ENCODE measurements at places on chromosomes 7 and 10.

- DNase-seq = no peak
Measured at GRCh38 chr10:61189912-61190311, 245.9 kb upstream of the RHOBTB1 start.

- no peak for DNase-seq
Measured at GRCh38 chr10:102517553-102517952, 13.8 kb downstream of the SUFU start.

GRCh38 chr10:71423250-71423649, 26.5 kb downstream of the CDH23 start:
- no peak for DNase-seq

- DNase-seq = no peak
Measured at GRCh38 chr10:105073999-105074398, 432.9 kb downstream of the SORCS3 start.

GRCh38 chr7:27194002-27194352, 5.9 kb downstream of the HOXA13 start:
- no peak for DNase-seq

GRCh38 chr10:107692072-107692471, 527.6 kb upstream of the SORCS1 start:
- no peak for DNase-seq

DNA sequence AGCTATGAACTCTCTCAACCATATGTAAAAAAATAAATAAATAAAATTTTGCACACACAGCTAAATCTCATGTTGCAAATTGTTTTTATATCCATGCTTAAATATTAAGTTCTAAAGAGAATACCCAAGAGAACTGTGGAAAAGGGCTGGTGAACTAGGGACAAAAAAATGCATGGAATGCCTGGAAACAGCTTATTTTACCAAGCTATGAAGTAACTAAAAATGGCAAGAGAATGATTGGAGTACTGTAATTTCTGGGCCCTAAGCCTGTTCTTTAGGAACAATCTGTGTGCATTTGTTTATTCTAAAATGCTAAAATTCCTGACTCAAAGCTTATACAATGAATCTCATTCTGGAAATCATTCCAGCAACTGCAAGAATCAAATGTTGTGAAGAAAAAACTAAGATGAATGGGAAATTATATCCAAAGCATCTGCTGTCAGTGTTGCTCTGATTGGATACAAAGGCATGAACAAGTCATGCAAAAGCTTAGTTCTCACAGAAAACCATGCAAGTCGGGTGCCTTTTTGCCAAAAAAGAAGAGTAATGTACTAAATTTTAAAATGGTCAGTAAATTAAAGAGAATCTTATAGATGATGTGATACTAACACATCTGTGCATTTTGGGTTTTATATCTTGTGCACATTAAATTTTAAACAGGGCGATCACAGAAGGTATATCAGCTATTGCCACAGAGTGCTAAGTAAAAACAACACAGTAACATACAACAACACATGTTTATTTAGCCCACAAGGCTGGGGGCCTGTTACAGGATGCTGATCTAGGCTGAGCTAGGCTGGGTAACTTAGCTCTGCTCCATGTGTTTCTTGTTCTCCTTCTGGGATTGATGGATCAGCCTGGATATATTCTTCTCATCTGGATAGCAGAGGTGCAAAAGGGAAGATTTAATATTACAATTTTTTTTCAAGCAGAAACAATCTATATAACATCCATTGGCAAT, 453.5 kb upstream of the SEMA3A start:
- DNase-seq = no peak

DNA sequence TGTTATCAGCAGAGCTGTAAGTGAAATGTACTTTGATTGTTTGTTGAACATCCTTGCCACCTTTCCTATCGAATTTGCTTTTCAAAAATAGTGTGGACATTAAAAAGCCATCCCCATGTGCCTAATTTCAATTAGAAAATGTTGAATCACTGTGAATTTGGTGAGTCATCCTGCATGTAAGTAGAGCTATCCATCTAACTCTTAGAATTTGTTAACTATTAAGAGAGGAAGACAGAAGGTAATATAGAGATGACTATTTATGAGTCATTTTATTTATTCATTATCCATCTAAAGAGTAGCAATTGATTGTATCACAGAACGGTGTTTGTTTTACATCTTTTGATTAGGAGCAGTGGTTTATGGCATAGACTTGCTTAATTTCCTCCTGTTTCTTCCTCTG, 154.7 kb downstream of the MGMT start:
- DNase-seq = no peak

DNA sequence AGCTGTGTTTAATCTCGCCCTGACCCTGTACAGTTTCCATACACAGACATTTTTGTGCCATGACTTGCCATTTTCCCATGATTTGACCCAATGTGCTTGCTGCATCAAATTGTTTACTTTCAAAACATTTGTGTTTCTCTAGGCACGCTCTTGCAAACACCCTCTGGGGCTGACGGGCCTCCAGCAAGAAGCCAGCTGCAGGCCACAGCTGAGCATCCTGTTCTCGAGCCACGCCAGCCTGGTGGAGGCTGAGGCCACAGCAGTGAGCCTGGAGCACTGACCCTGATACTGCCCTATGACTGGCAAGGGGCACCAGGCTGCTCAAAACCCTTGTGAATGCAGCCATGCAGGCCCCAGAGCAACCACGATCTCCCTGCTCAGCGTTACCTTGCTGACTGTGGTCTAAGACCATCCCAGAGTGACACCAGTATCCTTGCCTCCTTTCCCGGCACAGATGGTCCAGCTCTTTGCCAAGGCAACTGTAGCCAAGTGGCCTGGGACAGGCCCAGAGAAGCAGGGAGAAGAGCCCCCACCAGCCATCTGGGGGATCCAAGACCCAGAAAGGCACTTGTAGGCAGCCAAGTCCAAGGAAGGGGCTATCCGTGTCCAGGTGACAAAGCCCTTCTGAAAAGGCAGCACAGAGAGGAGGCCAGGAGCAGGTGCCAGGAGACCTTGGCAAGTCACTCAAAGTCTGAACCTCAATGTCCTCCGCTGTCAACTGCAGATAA, 78.5 kb downstream of the OAT start:
- DNase-seq = no peak

DNA sequence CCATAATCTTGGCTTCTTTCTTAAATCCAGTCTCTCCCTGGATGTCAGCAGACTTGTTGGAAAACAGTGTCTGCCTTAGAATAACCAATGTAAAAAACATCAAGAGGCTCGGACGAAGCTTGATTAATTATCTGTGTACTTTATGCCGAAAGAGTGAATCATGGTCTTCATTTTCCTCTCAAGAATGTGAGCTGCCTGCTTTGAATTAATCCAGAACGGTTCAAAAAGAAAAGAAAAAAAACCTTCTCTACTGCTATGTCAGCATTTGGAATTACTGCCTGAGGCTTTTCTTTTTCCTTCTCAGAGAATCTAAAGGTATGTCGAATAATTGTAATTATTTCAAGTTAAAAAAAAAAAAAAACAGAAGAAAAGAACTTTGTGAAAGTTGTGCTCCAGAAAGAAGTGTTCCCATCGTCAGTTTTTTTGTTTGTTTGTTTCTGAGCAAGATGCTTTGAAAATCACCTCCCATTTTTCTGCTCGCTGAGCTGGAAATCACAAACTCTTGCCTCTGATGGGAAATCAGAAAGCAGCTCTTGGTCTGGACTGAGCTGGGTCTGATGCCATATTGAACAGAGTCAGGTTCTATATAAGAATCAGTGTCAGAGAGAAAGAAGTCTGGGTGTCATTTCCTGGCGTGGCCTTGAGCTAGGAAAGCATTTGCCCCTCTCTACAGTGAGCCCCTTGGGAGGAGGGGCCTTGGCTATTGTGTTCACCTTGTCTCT, 20.2 kb downstream of the PLPP4 start:
- no peak for DNase-seq

- no peak for DNase-seq
Measured at GRCh38 chr7:149692557-149692982, 80.8 kb downstream of the ZNF467 start.

- no peak for DNase-seq
Measured at GRCh38 chr7:117800841-117801240, 72.4 kb downstream of the CTTNBP2 start.

DNA sequence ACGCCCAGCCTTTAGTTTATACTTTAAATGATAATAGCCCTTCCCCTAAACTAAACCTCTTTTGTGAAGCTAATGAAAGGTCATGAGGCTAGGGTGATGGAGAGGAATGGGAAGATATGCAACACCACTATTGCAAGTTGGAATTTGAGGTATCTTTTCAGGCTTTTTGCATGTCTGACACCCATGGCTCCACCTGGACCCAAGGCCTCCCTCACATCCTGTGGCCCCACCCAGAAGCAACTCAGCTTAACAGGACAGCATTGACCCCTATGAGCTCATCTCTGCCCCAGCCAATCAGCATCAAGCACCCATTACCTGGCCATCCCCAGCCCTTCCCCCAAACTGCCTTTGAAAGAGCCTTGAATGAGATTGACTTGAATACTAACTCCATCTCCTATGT, 674.2 kb upstream of the NRP1 start:
- no peak for DNase-seq

DNA sequence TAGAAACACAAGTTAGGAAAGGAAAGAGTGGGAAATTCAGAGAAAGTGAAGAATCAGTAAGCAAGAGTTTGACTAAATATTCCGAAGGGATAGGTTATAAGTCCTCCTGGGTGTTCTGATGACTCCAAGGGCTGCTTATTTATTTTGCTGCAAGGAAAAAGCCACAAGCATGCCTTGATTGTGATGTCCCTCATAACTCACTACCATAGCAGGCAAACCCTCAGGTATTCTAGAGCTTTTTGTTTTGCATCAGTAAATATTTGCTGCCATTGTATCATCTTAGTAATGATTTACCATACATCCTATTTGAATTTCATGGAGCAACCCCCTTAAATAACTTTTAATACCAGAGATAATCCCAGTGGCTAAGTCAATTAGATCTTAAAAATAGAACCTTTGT, 688.1 kb downstream of the SUGCT start:
- no peak for DNase-seq

- DNase-seq = no peak
Measured at GRCh38 chr10:50385624-50386023, 134.3 kb upstream of the ASAH2 start.

- DNase-seq = no peak
Measured at GRCh38 chr7:24921362-24921679, 58.7 kb downstream of the OSBPL3 start.

DNA sequence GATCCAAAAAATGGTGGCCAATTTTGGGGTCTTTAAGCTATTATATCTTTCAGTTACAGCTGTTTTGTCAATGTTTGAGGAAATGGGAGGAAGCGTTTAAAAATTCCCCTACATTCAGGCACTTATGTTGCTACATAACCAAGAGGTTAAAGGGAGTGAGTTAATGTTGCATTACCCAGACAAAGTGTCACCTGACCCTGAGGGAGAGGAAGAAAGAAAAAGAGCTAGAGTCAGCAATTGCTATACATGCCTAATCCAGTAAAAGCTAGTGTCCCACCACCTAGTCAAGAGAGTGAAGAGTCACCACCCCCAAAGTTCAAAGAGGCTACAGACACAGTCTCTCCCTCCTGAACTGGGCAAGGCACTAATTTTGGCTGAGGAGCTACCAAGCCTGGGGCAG, 69.5 kb upstream of the ZNF92 start:
- DNase-seq = no peak

GRCh38 chr10:106311590-106311989, 852.9 kb downstream of the SORCS1 start:
- DNase-seq = no peak

DNA sequence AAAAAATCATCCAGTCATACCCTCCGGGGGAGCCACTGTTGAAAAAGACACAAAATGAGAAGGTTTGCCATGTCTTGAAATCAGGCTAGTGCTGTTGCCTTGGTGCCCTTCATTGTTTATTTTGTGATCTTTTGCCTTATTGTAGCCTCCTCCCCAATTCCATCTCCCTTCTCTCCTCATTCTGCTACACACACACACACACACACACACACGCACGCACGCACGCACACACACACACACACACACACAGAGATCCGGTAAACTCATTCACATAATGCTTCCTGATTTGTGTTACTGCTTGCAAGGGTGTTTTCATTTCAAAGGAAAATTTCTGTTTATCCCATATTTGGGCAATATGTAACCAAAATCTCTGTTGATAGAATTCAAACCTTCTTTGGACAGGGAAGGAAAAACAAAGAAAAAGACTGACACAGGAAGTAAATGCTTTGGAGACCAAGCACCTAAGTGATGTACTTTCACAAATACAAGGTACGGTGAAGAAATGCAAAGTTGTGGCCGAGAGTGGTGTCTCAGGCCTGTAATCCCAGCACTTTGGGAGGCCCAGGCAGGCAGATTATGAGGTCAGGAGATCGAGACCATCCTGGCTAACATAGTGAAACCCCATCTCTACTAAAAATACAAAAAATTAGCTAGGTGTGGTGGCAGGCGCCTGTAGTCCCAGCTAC, 141.1 kb upstream of the CDK13 start:
- DNase-seq = no peak

DNA sequence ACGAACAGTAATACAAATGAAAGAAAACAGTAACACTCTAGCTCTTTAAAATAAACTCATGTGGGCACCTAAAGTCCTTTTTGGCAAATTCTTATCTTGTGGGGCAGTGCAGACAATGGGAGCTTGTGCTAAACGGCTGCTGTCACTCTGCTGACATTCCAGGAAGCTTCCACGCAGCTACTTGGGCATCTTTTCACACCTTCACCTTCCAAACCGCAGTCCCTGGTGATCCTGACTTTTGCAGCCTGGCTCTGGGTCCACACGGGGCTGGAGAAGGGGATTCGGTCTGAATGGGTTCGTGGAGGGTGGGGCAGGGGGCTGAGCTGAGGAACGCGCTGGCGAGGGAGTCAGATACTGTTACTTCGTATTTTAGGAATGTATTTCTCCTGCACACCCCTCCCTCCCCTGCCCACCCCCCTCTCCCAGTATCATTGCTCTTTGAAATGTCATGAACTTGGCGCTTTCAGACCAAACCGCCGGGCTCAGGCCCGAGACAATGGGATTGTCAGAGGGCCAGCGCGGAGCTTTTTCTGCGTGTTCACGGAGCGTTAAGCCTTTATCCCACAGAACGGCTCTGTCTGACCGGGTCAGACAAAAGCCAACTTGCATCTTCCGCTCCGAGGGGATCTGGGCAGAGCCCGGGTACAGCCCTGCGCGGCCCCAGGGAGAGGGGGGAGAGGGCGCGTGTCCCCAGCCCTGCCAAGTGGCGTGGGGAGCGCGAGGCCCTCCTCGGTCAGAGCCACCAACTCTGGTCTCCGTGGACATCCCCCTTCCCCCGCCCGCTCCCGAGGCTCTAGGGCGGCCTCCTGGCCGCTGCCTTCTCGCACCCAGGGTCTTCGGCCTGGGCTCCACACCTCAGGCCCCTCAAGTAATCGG, 76.7 kb upstream of the EN2 start:
- DNase-seq = no peak
